ENCODE measurements at places on chromosomes 7 and 10.

DNA sequence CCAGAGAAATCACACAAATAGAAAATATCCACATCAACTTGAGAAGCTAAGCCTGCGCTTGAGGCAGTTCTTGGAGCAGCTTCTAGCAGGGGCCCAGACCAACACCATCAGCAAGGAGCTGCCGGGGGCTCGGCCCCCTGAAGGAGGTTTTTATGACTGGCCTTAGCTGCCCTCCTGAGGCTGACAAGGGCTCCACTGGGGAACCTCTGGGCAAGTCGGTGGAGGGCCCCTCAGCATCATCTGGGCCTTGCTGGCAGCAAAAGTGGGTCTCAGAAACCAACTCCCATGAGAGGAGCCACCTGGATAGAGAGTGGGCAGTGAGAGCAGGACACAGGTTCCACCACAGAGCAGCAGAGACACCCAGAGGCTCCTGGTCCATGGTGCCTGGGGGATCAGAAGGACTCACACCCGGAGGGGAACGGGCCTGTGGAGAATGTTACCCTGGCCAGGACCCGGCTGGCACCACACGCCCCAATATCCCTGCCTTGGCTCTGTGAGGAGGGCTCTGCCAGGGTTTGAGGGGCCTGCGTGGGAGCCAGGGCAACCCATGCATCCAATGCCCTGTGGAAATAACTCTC lies 55.9 kb downstream of the NEUROG3 start:
- DNase-seq, result no peak

GRCh38 chr7:92668564-92668963 lies 78.4 kb upstream of the FAM133B start:
- no peak for DNase-seq

DNA sequence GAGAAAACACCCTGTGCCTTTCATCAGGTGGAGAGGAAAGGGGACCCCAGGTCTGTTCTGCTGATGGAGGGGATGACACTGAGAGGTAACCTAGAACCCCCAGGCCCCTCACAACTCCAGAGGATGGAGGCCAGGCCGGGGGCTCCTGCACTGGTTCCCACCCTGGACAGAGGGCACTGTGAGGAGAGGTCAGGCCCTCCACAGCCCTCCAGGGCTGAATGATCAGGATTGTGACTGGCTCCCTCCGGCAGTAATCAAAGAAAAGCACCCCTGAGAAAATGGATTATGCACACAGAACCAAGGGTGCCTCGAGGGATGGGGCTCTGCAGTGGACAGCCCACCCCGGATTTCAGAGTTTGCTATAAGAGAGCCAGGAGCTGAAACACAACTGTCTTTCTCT lies 502.8 kb downstream of the TCERG1L start:
- DNase-seq, result no peak

GRCh38 chr10:51241461-51241860 lies 167.2 kb downstream of the PRKG1 start:
- DNase-seq, result peak; percentile 86

DNA sequence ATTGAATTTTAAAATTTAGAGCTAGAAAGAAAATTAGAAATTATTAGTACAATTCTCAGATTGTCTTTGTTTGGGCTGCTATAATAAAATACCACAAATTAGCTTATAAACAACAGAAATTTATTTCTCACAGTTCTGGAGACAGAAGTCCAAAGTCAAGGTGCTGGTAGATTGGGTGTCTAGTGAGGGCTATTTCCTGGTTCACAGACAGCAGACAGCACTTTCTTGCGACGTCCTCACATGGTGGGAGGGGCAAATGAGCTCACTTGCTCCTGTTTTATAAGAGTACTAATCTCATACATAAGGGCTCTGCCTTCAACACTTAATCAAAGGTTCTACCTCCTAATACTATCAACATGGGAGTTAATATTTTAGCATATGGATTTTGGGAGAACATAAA lies 134.1 kb downstream of the MDFIC start:
- DNase-seq, result no peak

DNA sequence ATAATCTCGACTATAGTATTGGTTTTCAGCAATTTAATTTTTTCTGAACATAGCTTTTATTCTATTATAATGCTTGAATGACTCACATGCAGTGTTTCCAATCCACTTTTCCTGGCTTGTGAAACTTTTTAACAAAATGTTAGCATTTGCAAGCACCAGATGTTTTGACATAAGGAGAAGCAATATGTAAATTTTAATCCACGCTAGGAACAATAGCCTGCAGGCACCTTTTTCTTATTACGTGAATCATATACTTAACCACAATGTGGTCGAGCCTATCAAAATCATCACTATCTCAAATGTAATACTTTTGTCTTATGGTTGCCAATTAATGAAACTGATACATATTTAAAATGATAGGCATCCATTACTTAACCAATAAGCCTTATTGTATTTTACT lies 97.1 kb downstream of the TFEC start:
- DNase-seq, result no peak

DNA sequence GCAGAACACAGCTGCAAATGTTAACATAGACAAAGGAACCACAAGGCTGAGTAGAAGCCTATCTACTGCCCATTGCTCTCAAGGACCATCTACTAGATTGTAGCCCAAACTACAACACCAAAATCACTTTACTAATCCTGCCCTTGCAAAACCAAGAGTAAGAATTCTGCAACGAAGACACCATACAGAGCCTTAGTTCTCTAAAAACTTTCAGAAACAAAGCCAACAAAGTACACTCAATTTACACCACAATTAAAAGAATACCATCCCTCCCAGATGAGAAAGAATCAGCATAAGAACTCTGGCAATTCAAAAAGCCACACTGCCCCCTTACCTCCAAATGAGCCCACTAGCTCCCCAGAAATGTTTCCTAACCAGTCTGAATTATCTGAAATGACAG lies 294.3 kb downstream of the CTNNA3 start:
- no peak for DNase-seq

- no peak for DNase-seq
Observed at GRCh38 chr7:102439963-102440795, 6.8 kb downstream of the ORAI2 start.

DNA sequence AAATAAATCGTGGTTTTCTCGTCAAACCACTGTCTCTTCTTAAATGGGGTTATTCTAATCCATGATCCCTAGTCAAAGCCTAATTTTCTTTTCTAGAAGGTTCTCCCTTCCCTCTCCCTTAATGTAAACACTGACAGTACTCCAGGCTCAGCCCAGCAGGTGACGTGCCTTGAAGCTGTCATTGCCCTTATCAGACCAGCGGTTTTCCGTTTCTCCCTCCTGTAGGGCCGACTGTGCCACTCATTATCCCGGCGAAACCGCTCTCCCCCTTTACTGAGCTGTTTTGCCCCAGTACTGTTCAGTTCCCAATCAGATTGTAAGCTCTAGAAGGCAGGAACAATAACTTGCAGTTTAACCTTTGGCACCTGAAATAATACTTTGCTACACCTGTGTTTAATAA lies 153.5 kb upstream of the RHEB start:
- no peak for DNase-seq

DNA sequence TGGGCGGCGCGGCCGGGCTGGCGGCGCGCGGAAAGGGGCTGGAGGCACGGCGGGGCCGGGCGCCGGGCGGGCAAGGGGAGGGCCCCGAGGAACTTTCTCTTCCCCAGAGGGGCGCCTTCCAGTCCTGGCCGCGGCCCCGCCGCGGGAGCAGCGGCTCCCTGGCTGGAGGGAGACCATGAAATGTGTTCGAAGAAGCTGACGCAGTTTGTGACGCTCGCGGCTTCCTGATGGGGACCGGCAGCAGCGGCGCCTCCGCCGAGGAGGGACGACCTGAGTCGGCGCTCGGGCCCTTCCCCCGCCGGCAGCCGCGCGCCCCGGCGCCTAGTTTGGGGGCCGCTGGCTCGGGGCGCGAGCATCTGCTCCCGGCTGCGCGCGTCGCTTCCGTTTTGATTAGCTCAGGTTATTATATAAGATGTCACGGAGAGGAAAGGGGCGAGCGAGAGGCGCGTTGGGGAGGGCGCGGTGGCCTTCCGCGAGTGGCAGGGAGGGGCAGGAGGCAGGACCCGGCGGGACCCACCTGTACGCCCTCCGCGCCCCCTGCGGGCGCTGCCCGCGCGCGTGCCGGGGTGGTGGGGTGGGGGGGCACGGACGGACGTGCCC lies 57.1 kb upstream of the PCGF5 start:
- DNase-seq, result peak; percentile 43

GRCh38 chr10:58642283-58642682 lies 129.6 kb downstream of the BICC1 start:
- DNase-seq, result no peak

DNA sequence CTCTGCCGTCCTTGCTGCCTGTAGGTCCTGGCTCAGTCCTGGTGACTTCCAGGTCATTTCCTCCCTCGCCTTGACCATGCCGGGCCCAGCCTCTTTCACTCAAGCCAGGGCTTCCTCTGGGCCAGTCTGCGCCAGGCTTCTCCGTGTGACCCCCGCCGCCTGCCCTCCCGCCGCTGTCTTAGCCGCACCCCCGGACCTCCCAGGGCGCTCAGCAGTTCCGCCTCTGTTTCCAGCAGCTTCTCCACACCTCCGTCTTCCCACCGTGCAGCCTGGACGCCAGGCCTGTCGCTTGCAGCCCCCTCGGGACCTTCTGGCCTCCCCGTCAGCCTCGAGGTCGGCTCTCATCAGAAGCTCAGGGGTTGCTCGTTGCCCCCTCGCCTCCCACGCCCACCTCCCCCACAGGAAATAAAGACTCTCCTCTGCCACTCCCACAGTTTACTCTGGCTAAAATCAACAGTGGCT lies 123.0 kb upstream of the FZD8 start:
- no peak for DNase-seq

GRCh38 chr10:66822801-66823200 lies 103.0 kb upstream of the LRRTM3 start:
- DNase-seq, result no peak
